ENCODE measurements at places on chromosomes 6 and 20.
A peak's percentile ranks its signal among the peaks of the same experiment; 100 is the strongest.

DNA sequence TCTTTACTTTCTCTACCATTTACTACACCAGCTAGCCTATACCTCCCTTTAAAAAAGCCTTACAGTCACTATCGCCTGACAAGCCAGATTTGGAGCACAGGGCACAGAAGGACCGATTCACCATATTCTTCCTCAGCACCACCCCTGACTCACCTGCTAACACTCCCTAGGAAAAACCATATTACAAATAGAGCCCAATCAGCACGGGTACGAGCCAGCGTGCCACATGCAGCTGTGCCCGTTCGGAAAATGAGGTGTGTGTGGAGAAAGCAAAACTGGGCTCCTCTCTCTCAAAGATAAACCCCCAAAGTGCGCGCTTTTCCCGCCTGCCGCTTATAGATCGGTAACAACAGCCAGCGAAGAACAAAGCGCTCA lies 1.2 kb downstream of the SYNCRIP start:
- no peak for DNase-seq

DNA sequence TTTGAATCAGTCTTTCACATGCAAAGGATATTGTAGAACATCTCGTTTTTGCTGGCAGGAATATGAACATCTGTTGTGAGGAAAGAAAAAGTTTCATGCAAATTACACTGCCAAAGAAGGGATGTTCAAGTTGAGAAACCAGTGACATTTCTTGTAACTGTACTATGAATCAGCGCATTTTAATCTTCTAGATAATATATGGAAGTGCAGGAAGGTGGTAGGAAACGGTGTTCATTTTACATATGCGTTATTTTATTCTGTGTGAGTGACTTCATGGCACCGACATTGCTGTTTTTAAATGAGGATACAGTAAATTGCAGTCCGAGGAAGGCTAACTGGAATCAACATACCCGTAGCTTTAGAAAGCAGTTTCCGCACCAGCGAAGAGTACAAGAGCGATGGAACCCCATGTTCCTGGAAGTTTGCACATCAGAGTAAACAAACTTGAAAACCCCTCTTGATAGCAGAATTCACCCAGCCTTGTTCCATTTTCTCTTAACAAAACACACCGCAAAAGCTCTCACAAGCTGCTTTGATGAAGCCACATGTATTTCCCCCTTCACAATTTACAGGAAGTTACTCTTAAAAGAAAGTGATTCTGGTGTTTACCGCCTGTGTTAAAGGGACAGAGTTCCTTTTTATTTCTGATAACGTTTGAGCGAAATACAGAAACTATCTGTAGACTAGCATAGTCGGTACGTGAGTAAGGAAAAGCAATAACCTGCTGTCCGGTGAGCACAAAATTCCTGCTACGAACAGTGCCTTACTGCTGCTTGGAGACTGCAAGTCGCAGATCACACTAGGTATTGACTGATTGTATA lies 11.5 kb downstream of the PRDM1 start:
- DNase-seq: peak; percentile 44

DNA sequence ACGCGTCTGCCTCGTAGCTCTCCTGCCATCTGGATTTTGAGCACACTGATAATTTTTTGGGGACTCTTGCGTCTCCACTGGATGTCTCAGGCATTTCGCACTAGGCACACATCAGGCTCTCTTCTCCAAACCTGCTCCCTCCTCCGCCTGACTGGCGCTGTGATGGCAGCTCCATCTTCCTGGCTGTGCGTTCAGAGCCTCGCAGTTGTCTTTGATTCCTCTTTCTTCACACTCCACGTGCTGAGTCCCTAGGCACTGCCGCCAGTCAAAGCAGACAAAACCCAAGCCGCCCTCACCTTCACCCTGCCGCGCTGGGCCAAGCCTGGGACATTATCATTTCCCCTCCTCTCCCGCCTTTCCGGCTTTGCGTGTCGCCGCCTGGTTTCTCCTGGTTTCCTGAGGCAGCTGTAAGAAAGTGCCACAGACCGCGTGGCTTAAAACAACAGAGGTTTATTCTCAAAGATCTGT lies 778 bp downstream of the PSMG4 start:
- peak; percentile 30 for DNase-seq

DNA sequence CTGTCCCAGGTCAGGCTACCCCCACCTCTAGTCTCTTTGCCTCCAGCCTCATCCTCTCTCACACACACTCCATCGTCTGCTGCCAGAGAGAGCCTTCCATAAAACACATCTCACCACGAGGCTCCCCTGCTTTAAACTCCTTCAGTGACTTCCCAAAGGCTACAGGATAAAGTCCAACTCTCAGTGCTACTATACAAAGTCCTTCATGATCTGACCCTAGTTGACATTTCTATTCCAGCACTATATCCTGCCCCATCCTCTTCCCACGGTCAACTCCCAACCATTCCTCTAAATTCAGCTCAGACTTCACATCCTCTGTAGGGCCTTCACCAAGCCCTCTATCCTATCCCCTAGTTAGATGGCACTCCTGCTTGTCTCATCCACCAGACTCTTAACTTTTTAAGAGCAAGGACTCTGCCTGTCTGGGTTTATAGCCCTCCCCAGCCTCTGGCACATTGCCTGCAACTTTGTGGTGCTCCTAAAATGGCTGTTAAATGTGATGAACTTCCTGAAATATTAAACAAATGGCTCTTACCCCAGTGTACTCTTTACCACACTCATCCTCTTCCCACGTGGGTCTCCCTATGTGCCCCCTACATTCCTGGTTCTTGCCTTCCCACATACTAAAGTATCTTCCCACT lies 36.1 kb downstream of the KIF16B start:
- no peak for DNase-seq

DNA sequence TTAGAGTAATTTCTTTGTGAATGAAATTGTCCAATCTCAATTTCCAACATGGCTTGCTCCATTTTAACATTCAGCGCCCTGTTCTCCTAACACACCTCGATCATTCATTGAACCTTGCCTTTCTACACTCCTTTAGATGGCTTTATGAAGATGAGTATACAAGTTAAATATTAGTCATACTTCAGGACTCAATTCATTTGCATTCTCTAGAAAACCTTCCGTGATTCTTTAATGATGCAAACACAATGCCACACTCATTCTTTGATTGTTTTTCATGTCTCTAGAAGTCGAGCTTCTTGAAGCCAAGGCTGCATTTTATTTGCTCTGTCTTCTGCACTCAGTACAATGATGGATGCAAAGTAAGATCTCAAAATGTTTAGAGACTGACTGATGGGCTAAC lies 641.2 kb downstream of the DOK5 start:
- DNase-seq: no peak

DNA sequence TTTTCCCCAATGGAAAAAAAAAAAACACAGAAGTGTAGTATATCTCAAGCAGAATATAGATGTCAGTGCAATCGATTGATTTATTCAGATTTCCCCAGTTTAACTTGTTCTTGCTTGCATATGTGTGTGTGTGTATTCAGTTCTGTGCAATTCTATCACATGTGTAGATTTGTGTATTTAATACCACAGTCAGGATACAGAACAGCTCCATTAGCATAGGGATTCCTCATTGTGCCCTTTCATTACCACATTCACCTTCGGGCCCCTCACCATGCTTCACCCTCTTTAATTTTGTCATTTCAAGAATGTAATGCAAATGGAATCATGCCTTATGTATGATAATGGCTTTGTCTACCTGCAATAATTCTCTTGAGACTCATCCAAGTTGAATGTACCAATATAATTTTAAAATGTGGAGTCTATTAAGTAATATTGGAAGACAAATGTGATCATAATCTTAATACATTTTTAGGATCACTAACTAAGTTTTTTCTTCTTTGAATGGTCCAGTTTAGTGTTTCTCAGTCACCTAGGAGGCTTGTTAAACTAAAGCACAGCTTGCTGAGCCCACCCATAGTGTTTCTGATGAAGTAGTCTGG lies 187.9 kb downstream of the TENT5A start:
- DNase-seq: no peak

DNA sequence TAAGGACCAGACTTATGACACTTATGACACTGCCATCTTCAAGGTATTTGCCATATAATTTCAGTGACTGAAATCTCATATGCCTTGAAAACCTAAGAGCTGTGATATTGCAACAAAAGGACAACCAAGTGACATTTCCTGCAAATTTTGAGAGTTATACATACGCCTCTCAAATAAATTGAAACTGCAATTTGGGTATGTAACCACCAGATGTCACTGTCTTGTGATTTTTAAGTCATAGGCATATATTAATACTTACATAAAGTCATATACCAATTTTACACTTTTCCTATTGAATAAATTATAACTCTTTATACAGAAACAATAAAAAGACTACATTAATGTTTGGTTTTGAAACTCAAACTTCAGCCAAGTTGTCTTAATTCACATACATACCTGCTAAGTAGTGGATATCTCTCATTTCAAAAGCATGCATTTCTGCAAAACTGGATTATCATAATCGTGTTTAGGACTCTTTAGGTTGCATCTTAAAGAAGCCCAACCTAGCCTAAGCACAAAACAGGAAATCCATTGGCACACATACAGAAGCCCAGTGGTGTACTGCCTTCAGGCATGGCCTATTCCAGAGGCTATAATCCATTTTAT lies 180.2 kb downstream of the PACRG start:
- no peak for DNase-seq

GRCh38 chr6:100466410-100467128 lies 1.8 kb upstream of the SIM1 start:
- DNase-seq: no peak

GRCh38 chr6:6659600-6660327 lies 71.2 kb downstream of the LY86 start:
- peak; percentile 88 for DNase-seq

DNA sequence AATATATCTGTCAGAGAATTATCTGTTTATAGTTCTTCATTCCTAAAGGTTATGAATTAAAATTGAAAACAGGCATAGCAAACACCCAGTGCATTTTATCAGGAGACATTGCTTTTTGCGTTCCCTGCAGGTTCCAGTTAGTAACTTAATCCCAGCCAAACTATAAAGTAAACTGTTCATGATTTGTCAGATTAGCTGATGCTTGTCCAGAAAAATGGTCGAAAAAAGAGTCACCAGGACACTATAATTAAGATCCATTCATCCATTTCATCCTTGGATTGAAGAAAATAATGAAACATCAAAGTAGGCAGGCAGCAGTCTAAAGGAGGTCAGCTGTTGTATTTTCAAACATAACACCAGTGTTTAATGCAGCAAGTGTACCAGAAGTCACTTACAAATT lies 75.9 kb downstream of the EPHA7 start:
- DNase-seq: no peak

DNA sequence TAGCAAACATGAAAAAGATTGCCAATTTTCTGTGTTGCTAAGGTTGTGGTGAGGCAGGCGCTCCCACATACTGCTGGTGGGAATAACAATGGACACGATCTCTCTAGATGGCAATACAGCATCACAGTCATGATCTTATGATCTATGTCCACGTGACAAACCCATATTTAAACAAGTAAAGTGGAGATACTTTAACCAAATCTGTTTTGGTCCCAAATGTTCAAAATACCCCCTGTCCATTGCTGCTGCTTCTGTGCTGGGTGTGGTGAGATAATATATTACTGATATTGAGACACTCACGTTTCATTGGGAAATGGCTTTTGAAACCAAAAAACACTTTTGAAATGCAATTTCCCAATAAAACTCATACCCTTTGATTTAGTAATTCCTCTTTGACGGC lies 23.0 kb downstream of the SIRPD start:
- no peak for DNase-seq

DNA sequence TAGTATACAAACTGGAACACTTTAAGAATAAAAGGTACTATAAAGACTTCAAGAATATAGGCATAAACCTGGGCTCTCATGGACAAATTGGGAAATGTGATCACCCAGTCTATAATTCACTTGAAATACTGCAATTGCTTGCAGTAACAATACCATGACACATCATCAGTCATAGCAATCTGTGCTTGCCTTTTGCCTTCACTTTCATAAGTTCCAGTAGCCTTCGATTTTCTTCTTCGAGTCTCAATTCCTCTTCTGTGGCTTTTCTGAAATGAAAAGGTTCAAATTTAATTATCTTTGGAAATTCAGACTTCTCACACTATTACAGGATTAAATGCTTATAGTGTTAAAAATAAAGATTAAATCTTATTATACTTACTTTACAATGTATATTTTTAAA lies 96.3 kb upstream of the ZBTB24 start:
- DNase-seq: no peak

- DNase-seq: no peak
Observed at GRCh38 chr20:40451552-40451951, 237.5 kb downstream of the MAFB start.

GRCh38 chr6:137246791-137247202 lies 27.6 kb upstream of the IFNGR1 start:
- no peak for DNase-seq

DNA sequence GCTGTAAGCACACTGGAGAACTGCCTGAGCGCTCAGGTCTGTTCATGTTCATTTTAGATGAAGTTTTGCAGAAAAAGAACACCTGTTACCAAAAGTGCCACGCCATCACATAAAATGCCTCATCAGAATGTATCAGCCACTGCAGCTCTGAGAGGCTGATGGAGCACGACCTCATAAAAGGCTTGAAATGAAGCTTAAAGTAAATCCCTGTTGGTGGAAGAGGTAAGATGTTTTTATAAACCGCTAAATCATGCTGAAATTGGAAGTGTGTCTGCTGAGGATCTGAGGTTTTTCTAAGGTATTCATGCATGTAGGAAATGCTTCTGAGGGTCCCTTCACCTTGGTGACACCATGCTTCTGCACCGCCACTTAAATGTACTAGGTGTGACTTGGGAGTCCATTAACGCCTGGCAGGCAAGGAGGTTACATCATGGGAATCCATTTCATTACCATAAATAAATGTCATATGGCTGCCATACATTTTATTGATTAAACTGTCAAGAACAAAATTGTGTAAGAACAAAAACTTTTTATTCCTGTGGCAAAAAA lies 363.1 kb upstream of the AGPAT4 start:
- no peak for DNase-seq

GRCh38 chr6:154950979-154951344 lies 44.2 kb upstream of the TIAM2 start:
- DNase-seq: no peak

DNA sequence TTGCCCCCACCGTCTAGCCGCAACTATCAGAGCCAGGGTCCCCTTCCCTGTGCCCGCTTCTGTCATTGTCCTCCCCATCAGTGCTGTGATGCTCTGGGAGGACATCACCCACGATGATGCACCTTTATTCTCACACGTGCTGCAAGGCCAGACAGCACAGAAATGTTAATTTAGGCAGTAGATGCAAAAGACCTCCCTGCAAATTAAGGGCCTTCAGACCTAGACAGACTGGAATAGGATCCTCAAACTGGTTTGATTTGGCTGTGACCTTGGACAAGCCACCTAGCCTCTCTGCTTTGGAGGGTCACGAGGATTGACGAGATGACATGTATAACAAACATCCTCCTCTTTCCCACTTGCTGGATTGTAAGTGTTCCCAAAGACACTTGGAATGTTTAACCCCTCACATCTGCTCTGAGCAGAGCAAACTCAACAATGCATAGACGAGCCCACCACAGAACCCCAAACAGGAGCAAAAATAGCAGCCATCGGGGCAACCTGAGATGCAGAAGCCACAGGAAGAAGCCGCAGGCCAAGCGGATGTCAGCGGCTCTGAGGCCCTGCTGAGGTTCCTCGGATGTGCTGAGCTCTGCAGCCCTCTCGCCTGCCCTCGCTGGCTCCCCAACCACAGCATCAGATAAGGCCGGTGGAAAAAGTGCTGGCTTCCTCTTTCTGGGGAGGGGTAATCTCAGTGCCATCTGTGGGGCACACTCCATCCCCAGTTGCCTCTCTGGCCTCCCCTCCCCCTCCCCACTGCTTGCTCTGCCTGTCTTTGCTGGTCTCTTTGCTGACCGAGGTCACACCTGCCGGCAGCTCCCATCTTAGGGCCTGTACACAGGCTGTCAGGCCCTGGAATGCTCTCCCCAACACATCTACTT lies 35.3 kb downstream of the TOX2 start:
- peak; percentile 88 for DNase-seq
